EH (cell line): ENCODE measurements at places on chromosomes 12 and 14.
A peak's percentile ranks its signal among the peaks of the same experiment; 100 is the strongest.

DNA sequence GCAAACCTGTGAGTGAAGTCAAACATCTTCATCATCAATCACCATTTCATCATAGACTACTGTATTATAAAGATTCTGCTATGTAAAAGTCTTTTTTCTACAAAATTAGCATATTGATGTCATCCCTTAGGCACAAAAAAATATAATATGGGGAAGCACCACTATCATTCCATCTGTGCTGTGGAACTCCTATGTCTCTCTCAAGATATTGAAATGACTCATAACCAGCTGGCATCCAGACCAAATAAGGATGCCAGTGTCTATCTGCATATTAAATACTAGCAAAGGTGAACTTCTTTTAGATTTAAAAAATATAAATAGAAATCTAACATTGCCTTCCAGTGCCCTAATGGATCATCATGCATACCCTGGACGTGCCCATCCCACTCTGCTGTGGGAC is 17.9 kb upstream of the DCAF5 start:
- peak; percentile 50 for DNase-seq

DNA sequence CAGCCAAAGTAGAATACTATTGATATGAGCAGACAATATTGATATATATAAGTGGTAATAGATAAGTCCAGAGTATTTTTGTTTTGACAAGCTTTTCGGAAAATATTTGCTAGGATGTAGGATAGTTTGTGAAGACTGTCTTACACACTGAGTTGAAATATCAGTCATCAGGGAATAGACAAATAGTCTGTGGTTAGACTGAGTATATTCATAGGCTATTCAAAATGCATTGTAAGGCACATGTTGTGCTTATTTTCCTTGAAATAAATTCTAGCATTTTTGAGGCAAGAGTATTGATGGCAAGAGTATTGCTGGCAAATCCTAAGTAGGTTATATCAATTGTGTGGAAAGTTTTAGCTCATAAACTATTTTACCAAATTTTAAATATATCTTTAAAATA is 201.1 kb downstream of the LRIG3 start:
- DNase-seq, result no peak

DNA sequence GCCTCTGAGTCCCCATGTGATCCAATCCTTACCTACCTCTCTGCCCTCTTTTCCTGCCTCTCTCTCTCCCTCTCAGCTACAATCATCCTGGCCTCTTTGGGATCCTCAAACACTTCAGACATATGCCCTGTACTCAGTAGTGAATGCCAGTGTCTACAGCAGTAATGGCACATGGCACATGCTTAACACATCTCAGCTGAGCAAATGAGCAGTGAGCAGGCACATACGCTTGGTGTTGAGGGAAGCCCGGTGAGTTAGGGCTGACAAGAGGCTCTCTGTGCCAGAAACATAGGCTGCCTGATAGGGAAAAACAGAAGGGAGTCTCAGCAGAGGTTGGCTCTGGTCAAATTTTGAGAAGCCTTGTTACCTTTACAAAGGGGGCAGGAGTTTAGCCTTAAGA is 409.1 kb downstream of the TMEM132D start:
- no peak for DNase-seq

- DNase-seq, result no peak
Observed at GRCh38 chr12:25975682-25976081, 17.2 kb downstream of the RASSF8 start.

DNA sequence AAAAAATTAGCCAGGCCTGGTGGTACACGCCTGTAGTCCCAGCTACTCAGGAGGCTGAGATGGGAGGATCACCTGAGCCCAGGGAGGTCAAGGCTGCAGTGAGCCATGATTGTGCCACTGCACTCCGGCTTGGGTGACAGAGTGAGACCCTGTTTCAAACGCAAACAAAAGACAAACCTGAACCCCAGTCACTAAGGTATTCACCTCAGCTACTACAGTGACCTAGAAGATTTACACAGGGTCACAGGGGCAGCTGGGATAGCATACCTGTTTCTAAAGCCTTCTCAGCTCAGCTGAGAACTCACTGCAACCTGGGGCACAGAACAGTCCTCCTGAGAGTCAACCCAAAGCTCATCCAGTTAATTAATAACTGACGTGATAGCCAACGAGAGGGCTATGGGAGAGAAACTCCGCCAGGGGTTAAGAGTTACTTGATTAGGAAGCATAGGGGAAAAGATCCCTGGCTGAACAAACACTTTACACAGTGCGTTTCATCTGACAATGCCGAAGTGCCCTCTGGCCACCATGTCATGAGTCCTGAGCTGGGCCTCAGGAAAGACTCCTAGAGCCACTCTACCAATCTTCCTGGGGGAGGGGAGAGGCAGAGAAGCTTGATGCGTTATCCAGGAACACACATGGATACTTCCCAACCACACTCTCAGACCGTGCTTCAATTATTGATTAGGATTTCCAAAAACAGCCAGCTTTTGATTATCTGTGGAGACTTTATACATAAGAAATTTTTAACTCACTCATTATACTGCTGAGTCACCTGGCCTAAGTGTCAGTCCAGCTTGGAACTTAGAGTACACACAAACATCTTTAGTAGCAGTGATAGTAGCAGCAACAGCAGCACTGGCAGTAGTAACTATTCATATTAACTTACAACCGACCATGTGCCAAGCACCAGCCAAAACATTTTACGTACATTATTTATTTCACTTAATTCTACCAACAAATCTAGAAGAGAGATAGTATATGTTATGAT is 48.2 kb downstream of the FOXN3 start:
- DNase-seq, result no peak

DNA sequence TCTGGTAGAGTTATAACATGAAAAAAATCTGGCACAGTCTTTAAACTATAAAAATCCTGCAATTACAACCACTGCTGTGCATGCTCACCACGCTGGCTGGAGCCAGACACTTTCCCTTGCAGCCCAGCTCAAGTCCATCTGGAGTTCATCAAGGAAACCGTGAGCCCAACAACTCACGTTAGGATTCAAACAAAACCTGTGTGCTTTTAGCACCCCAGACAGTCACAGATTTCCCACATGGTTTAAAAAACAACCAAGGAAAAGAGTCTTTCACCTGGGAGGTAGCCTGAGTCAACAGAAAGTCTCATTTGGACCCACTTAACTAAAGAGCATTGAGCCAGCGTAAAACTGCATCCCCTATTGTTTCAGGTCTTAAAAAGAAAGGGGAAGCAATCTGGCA is 4.7 kb downstream of the LRIG3 start:
- peak; percentile 83 for DNase-seq

DNA sequence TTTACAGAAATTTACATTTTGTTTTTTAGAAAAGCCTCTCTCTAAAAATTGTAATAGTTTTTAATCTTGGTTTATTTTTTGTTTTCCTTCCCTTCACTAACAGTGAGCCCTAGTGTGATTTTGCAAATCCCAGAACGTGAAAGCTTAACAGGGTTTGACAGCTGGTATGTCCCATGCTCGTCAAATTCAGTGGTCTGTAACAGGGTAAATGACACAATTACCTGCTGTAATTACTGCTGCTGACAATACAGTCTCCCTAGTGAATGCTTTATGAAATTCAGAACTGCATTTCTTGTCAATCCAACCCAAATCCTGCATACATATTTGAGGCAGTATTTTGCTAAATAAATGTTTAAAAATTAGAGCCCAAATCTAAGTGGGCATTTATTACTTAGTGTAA is 249.2 kb downstream of the NELL2 start:
- DNase-seq, result no peak

DNA sequence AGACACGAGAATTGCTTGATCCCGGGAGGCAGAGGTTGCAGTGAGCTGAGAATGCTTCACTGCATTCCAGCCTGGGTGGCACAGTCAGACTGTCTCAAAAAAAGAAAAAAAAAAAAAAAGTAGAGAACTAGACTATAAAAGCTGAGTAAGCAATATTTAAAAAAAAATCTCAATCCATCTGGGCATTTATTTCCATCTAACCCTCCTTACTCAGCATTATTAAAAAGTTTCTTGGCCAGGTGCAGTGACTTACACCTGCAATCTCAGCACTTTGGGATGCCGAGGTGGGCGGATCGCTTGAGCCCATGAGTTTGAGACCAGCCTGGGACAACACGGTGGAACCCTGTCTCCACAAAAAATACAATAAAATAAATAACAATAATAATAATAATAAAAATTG is 4.5 kb downstream of the SUPT16H start:
- no peak for DNase-seq

DNA sequence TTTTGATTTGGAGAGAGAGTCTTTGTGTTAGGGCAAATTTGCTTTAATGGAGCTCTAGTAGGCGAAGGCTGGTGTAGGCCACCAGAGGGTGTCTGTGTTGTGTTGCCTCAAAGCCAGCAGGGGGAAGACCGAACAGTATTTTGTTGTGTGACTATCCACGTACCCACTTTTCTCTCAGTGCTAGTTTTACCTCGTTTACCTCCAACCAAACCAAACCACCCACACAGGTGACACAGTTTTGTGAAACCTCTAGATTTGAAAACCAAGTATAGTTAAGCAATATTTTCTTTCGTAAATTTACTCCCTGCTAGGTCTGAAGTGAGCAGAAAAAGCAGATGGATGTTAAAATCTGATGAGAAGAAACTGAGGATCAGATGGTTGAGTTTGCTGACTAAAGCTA is 36.3 kb upstream of the NPFF start:
- DNase-seq, result peak; percentile 78

GRCh38 chr14:88775532-88775931 is 17.2 kb downstream of the EML5 start:
- DNase-seq, result no peak

GRCh38 chr12:112121780-112122565 is 3.4 kb upstream of the TRAFD1 start:
- DNase-seq, result peak; percentile 93
